DMS 273 treated with DMSO at 0.1 percent for 48 hours (cell line): ENCODE measurements at places on chromosomes 1 and 21.

DNA sequence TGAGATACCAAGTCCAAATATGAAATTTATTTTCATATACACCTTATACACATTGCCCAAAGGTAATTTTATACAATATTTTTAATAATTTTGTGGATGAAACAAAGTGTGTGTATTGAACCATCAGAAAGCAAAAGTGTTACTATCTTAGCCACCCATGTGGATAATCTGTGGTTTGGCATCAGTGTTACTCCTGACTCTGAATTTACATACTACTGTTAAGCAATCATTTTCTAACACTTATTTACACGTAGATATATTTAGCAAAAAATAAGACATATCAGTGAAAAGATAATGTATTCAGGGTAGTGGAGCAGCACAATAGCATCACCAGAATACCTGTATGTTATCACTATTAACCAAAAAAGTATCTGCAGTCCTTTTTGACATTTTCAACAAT lies 23.8 kb downstream of the DENND2D start:
- no peak for DNase-seq

DNA sequence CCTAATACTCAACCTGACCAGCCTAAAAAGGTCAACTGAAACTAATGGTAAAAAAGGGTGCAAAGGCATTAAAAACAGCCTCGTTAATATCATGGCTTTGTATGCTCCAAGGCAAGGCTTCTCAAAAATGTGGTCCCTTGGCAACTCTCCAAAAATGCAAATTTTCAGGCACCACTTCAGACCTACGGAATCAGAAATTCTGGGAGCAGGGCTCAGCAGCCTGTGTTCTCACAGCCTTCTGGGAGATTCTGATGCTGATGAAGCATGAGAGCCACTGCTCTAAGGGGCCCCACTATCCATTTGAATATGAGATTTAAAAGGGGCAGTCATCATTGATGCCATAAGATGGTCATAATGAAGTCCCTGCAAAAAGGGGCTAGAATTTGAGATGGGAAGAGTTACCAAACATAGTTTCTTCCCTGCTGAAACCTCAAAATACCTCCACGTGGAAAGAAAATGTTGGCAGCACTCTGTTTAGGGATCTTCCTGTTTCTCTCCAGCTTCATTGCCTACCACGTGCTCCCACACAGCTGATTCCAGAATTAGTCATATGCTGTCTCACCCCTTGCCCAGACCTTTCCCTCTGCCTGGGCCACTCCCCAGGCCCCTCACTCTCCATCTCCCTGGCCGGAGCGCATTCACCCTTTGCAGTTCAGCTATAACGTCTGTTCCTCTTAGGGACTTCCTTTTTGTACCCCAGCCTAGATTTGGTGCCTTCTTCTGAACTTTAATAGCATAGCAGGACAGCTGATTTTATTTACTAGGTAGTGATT lies 46.7 kb downstream of the PHC2 start:
- DNase-seq: peak; percentile 69

DNA sequence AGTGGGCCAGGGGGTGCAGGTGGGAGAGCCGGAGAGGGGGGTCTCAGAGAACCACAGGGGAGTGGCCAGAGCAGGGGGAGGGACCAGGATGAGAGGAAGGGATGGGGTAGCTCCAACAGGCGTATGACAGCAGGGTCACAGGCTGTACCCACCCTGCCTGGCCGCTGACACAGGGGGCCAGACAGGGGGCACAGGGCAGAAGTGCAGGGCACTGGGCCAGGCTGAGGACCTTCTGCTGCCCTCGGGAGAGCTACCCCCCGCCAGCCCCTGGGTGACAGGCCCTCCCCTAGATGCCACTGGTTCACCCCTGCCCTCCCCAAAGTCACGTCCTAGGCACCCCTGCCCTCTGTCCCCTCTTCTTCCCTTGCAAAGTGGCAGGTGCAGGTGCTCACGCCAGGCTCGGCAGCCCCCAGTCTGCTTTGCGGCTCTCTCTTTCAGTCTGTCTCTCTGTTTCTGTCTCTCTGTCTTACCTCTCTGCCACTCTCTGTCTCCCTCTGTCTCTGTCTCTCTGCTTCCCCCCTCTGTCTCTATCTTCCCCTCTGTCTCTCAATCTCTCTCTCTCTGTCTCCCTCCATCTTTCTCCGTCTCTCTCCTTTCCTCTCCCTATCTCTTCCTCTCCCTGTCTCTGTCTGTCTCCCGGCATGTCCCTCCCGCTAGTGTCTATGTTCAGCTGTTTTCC lies 48.5 kb downstream of the WNT9A start:
- DNase-seq: no peak

GRCh38 chr1:109350655-109351054 lies 43.8 kb upstream of the MYBPHL start:
- no peak for DNase-seq

DNA sequence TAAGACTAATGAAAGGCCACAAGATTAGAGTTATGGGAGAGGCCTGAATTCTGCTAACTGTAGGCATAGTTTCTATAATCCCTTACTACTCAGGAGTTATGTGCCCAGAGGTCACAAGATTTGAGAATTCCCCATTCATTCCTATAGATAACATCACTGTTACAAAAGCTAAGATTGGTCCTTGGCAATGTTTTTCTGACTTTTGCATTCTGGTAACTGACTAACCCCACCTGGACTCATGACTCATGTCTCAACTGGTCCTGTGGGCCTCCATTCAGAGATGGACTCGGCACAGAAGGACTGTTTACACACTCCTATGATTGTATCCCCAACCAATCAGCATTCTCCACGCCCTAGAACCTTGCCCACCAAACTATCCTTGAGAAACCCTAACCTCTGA lies 249.0 kb upstream of the ZP4 start:
- no peak for DNase-seq

GRCh38 chr1:205581321-205581980 lies 50.4 kb downstream of the ELK4 start:
- no peak for DNase-seq

GRCh38 chr1:194358208-194358581 lies 1171.8 kb upstream of the B3GALT2 start:
- no peak for DNase-seq

DNA sequence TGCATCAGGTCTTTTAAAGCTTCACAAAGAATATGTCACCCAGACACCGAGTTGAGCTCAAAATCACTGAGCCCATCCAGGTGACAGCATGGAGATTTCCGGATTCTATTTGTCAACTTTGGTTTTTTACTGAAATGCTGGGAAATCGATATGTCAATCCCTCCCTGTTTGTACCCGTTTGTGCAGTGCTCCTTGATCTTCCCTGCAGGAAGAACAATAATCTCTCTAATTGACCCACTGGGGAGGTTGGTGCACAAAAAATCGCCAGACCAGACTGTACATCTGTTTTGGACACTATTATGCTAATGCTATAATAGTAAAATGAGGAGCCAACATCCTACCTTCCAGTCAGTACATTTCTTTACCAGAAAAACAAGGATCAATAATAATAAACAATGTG lies 1.8 kb downstream of the BARHL2 start:
- DNase-seq: no peak

DNA sequence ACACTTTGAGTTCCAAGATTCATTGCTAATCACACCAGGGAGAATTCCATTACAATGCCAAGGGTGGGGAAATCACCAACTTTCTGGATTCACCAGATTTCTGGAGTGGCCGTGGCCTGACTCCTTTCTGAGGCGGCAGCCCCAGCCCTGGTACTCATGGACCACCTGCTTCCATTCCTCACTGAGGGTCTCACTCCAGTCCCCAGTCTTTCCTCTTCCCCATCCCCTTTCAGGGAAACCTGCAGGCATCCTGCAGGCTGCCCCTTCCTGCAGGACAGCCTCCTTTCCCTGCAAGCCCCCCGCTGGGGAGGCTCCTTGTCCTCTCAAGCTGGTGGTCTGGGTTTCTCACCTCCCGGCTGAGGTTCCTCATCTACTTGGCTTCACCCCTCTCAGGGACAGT lies 12.7 kb upstream of the CDK18 start:
- no peak for DNase-seq
